ENCODE measurements at places on chromosomes 5 and 9.

- no peak for DNase-seq
Measured at GRCh38 chr5:10343486-10343885, 10.0 kb upstream of the MARCHF6 start.

DNA sequence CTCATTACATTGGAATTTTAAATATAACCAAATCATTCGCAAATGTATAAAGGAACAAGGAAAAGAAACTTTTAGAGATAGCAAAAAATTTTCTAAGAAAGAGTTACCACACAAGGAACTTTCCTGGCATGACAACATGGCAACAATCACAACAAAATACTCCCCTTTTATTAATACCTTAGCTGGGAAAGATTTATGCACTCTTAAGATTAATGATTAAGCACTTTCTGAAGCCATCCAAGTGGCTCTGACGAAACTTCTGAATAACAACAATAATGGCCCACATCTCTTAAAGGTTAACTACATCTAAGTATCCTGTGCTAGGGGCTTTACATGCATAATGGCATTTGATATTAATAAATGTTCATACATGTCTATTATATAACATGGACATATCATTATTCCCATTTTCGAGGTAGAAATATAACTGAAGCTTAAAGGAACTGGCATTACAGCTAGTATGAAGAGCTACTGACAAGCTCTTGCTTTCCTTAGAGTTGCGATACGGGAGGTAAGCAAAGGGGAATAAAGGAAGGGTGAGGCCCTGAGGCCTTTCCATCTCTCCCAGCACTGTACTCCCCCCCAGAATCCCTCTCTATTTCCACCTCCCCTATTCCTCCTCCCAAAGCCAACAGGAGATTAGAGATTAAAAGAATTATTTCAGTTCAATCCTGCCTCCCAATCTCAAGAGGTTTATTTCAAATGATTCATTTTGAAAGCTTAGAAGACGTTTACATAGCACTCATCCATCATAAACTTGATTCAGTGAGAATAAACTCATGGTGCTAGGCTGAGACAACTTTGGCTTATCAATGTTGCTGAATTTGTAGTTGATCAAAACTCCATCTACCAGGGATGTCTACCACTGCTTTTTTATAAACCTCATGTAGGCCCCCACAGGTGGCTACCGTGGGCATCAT, 9.6 kb downstream of the MTMR12 start:
- no peak for DNase-seq

DNA sequence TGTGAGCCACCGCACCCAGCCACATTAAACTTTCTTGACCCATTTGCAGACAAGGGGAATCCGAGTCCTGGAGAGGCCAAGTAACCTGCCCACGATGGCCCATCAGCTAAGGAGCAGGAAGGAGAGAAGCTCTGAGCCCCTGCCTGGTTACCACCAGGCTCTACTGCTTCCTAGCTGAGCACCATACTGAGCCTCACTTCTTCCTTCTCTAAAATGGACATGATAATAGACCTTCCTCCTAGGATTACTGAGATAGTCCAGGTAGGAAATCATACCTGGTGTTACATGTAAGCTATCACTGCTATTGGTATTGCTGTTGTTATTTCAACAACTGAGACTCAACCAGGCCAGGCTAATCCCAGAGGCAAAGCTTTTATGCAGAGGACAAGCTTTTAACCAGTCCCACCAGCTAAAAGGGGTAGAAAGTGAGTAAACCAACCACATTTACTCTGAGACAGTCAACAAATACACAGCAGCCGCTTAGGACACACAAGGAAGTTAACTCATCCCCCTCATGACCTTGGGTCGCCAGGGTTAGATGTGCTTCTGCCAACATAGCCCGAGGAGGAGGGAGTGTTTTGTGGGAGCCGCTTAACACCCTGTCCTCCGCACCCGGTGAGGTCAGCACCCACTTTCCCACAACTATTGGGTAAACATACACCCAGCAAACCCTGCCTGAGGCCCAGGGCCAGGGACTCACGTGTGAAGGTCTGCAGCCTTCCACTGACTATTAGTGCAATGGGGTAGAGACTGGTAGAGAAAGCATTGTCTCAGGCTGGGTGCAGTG, 20.6 kb upstream of the PTGES start:
- DNase-seq: no peak

- no peak for DNase-seq
Measured at GRCh38 chr5:52804387-52804791, 16.7 kb downstream of the ITGA1 start.

All from T-cell (primary cell).